Left renal pelvis (tissue), 4 donors: ENCODE measurements at places on chromosomes 1 and 21. TPM values are rescaled to one million over a fixed set of nuclear protein-coding genes. Genes with fewer than 3 reads are reported as not detected.

Gene RPAP2
- polyA plus RNA-seq, result 35.7 TPM

Gene SAMD13
- 6.3 TPM for polyA plus RNA-seq

Gene AADACL3
- not detected for polyA plus RNA-seq

Gene PTGFR
- polyA plus RNA-seq, result 3.2 TPM

Gene MIXL1
- 0.31 TPM for polyA plus RNA-seq

- DNase-seq, result no peak
These were observed 27.0 kb downstream of the TGFB2 start for GRCh38 chr1:218371927-218372672.

GRCh38 chr1:2248854-2249558 lies 20.9 kb downstream of the SKI start:
- no peak for DNase-seq

- no peak for DNase-seq
These were observed at the start of gene OLIG2 for GRCh38 chr21:33025489-33026442. Gene OLIG2 (plus strand): TSS chr21:33025935. CDS start chr21:33026863, 928 bp downstream.

DNA sequence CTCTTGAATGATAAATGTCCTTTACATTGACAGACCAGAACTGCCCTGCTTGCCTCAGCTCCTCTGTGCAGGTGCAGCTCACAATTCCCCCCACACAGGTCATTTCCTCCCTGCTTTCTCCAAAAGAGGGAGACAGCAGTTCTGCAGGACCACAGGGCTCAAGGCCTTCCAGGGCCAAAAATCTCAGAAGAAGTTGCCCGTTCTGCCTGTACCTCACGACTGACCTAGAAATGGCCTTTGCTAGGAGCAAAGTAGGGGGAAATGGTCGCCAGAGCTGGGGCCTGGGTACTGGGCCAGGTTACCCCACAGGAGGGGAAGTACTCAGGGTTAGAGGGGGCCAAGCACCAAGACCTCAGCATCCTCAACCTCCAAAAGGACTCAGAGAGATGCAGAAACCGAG lies 11.1 kb downstream of the RNU1-2 start:
- no peak for DNase-seq

DNA sequence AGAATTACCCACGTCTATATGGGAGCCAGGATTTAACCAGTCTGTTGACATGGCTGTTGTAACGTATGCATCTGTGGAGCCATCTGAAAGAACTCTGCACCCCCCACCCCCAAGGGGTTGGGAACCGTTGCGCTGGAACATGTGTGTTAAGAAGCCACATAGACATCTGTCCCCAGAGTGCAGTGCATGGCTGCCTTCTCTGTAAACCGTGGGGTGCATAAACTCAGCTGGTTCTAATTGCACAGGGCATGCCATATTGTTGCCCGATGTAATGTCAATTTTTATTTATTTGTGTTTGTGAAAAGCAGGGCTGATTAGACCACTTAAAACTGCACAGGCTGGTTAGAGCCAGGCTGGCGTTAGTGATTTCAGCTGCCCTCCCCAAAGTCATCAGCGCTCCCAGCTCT lies 70.1 kb upstream of the ROR1 start:
- DNase-seq, result no peak

GRCh38 chr21:42597487-42598158 lies 55.8 kb upstream of the PDE9A start:
- no peak for DNase-seq

DNA sequence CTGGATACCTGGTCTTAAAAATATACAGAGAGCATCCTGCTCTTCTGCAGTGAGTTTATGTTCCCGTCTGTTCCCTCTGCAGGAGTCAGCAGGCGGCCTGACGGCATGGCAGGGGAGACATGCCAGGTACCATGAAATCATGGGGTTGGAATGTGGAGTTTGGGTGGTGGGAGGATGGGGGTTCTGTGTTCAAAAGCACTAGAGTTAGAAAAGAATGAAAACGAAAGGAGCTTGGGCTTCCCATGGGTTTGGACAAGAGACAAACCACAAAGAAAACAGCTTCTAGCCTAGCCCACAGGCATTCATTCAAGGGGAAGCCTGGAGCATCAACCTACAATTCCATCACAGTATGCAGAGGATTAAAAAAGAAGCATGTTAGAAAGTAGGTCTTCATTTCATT lies 59.9 kb downstream of the WARS2 start:
- no peak for DNase-seq

DNA sequence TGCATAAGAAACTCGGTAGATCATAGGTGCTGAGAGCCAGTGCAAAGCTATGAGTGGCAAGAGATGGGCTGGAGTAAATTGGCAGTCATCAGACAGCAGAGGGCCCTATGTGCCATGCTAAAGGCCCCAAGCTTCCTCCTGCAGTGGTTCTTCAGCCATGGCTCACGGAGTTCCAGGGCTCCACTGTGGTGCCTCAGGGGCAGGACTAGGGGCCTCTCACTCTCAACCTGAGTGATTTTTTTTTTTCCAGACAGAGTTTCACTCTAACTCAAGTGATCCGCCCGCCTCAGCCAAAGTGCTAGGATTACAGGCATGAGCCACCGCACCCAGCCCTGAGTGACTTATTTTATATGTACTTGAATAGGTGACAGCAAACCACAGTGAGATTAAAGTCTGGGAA lies 10.4 kb upstream of the GJA8 start:
- DNase-seq, result no peak

- DNase-seq, result no peak
These were observed 46.2 kb upstream of the TINAGL1 start for GRCh38 chr1:31529999-31530684.
